Cerebellum (tissue), 4 donors: ENCODE measurements at places on chromosomes 16 and 17. TPM values are rescaled to one million over a fixed set of nuclear protein-coding genes. Genes with fewer than 3 reads are reported as not detected.

KCNH4 gene
- total RNA-seq = 0.82 TPM

NKIRAS2 gene
- 30.5 TPM for total RNA-seq

ITGAD gene
- not detected for total RNA-seq

DOC2A gene
- total RNA-seq = 6.2 TPM

HS3ST4 gene
- total RNA-seq = 3.6 TPM

SRL gene
- total RNA-seq = 1.2 TPM

KRTAP3-1 gene
- total RNA-seq = not detected

PIK3R6 gene
- 0.54 TPM for total RNA-seq

KRTAP1-1 gene
- not detected for total RNA-seq

DNA sequence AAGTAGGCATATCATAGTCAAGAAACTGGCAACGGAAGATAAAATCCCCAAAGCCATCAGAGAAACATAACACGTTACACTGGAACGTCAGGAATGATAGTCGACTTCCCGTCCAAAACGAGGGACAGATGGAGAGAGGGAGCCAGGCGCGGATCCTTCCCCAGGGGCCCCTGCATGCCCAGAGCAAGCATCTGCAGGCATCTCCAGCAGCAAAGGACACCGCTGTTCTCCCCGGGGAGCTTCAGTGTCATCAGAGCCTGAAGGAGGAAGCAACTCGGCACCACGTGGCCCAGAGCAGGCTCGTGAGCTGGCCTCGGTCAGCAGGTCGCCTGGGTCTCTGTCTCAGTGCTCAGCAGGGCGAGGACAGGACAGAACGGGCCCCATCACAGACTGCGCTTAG is 50.1 kb downstream of the LMF1 start:
- DNase-seq = no peak

GRCh38 chr17:64003526-64004121 is 5.5 kb downstream of the PRR29 start:
- DNase-seq = no peak

- peak; percentile 88 for DNase-seq
Observed at GRCh38 chr17:21513012-21513570, 136.9 kb downstream of the KCNJ12 start.

DNA sequence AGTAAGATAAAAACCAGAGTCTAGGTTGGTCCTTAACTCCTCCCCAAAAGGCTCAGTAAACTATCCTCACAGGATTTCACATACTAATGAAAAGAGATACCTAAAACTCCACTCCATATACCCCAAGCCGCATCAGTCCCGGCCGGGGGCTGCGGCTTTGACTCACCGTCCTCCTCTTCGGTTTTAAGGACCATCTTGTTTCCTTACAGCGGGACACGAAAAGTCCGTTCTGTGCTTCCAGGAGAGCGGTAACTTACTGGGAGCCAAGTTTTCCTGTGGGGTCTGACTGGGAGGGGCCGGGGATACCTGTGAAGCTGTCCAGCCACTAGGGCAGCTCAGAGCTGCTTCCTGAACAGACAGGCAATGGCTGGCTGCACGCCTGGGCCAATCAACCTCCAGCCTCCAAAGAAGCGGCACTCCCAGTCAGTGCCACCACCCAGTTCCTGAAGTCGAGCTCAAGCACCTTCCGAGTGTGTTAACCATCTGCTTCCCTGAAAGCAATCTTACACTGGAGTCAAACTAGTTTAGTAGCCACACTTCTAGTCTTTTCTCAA is 45.5 kb downstream of the CYTH1 start:
- DNase-seq = peak; percentile 70

DNA sequence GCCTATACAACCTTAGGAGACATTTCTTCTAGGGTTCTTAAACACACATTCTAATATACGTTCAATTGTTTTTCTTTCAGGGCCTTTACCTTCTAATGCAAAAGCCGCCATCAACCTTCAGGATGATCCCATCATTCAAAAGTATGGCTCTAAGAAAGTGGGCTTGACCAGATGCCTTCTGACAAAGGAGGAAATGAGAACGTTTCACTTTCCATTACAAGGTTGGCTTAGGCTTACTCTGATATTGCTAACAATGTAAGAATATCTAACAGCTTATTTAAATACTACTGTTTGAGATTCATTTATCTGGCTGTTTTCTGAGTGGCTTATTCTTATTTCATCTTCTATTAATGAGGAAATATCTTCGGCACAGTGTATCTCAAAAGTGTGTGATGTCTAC is 15.4 kb downstream of the REXO5 start:
- no peak for DNase-seq

DNA sequence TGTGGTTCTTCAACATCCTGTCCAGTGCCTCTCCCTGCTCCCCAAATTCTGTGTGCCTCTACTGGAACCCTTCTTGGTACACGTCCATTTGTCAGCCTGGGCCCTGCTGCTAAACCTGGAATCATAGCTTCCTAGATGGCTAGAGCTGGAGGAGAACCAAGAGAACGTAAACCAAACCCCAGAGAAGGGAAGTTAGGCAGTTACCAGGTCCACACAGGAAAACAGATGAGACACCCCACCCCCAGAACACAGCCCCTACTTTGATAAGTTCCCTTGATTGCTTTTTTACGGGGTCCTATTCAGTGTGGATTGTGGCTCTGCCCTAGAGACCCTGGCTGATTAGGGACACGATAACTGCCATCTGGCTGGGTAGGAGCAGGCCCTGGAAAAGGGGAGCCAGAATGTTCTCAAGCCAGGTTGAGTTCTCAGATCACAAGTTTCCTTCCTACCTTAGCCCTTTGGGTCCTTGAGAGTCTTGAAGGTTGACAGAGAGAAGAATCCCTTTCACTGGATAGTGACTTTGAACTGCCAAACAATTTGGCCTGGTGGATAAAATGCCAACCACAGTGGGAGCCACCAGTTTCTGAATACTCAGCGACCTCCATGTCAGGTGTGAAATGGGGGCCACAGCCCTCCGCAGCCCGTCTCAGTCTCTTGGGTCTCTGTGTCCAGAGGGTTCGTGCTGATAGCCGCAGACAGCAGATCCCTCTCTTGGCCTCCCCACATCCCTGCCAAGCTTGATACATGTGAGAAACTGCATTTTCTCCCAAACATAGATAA is 7.9 kb downstream of the TBX4 start:
- no peak for DNase-seq

DNA sequence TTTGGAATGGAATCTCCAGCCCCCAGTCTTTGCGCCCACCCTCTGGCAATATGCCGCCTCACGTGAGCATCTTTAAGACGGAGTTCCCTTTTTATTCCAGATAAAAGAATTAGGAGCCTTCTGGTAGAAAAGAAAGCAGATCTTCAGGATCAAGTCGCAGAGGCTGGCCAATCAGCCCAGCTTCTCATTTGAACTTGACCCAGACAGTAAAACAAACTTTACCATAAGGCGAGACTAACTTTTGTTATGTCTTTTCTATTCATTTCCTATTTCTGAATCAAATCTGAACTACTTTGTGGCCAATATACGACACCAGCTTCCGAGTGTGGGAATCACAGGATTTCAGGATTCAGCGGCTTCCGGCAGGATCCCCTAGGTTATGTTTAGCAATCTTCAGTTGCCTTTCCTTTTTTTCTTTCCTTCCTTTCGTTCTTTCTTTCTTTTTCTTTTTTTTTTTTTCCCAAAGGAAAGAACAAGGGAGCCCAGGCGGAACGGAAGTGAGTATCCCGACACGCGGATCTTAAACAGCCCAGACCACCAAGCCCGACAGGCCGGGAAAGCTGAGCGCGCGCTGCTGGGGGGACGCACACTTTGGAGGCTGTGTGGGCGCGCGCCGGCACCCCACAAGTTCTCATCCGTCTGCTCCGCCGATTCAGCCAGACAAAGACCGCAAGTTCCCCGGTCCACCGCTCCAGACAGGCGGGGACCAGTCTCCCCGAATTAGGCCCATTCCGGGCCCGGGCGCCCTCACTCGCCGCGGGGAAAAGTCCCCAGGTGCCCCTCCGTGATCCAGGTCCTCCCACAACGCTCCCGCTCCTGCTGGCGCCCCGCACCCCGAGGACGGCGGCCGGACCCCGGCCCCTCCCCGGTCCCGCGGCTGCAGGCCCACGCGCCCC is 633 bp downstream of the TBC1D16 start:
- DNase-seq = peak; percentile 40

DNA sequence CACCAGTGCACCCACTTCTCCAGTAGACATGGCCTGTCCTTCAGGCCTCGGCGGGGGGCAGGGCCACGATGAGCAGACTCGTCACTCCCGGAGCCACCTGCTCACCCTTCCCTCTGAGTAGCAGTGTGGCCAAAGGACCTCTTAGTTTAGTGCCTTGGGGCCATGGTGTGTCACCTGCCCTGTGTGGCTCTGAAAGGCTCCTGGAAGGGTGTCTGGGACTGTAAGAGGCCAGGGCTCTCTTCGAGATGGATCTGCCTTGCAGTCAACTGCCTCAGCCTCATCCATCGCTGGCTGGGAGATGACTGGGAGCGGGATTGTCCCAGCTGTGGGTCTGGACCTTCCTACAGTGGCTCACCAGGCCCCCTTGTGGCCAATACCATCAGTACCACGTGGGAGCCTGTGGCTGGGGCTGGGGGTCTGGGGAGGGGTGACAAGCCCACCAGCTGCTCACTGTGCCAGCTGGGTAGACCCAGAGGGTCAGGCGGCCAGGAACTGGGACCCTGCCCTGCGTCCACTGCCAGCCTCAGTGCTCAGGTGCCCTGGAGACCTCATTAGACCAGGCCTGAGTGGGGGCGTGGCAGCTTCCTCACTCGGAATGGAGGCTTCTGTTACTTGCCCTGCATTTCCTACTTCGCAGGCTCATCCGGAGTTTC is 133.4 kb downstream of the OR1D5 start:
- DNase-seq = no peak

DNA sequence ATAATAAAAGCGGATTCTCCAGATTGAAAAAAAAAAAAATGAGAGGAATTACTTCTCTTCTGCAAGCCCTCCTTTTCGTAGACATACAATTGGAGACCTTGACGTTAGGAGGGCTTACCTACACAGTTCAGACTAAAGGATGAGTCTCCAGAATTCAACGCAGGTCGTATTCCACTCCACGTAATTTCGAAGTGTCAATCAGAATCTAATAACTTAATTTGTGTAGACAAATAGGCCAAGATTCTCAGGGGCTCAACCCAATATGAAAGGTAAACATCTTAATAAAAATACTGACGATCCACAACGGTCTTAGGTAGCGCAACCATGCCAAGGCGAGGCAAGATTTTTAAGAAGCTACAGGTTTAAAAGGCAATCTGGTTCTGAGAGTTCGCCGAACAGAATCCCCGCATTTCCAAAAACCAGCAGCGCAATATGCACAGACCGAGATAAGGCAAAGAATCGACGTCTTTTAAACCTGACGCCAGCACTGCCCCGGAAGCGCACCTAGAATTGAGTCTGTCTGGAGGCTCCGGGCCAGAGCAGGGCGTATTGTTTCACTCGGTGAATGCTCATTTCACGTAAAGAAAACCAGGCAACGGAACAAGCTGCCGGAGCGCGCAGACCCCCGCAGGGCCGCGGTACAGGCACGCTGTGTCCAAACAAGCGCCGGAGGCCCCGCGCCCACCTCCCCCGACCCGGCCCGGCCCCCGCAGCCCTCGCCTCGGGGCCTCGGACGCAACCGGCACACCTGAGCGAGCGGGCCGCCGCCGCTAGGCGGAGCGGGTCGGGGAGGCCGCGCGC is 623 bp downstream of the MBTPS1 start:
- no peak for DNase-seq

- peak; percentile 79 for DNase-seq
Observed at GRCh38 chr16:10971560-10971961, 27.2 kb downstream of the CLEC16A start.

DNA sequence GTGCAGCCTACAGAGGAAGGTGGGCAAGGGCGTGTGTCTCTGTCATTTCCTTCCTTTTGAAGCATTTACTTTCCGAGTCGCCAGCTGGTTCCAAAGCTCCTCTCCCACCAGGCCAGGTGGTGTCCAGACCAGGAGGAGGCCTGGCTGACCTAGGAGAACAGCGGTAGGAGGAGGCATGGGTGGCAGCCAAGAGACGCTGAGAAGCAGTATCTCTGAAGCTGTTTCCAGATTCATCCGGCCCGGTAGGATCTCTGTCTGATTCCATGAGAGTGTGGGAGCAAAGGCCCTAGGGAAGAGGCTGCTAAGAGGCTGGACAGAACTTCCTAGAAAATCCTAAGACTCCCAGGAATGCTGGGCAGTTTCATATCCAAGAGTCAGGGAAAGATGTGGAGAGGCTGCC is 20.3 kb downstream of the MEOX1 start:
- DNase-seq = no peak

DNA sequence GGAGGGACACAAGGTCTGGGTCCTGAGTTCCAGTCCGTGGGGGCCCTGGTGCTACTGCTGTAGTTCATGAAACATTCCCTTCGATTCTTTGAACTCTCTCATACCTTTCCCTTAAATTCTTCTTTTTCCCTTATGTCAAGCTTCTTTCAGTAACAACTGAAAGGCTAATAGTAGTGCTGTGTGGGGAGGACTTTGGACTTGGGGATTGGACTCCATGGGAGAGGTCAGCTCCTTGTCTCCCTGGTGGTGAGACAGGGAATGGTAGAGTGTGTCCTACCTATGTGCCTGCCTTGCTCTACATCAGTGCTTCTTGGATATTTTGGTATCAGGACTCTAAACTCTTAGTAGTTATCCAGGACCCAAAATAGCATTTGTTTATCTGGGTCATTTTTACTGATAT is 628.1 kb downstream of the WWOX start:
- DNase-seq = no peak

DNA sequence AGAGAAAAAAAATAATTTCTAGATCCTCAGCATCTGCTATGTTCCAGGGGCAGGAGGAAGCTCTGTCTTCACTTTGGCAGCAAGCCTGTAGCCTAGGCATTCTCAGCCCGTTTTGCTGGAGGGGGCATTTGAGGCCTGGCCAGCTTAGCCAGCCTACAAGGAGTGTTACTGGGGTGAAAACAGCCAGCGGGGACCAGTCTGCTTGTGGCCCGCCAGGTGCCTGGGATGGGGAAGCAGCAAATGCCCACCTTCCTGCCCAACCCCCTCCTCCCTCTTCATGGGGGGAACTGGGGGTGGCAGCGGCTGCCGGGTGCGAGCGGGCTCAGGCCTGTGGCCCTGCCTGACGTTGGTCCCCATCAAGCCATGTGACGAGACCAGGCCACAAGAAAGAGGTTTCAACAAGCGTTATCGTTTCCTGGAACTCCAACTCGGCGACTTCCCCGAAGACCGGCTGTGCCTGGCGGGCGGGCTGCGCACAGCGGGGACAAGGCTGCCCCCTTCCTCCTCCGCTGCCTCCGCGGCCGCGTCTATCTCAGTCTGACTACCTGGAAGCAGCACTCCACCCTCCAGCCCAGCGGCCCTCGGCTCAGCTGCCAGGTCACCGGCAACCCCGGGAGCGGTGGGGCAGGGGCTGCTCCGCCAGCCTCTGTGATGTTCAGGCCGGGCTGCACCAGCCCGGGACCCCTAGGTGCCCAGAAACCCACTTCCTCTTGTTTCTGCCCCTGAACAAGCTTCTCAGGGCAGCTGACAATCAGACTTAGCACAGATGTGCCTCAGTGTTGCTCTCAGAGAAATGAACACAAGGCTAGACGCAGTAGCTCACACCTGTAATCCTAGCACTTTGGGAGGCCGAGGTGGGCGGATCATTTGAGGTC is 22.9 kb downstream of the SOCS1 start:
- DNase-seq = peak; percentile 45

- no peak for DNase-seq
Observed at GRCh38 chr17:45925311-45925710, 31.0 kb downstream of the MAPT start.
